ENCODE measurements at places on chromosomes 16 and 17.

GRCh38 chr17:58416396-58416795 lies 938 bp downstream of the RNF43 start:
- no peak for DNase-seq

DNA sequence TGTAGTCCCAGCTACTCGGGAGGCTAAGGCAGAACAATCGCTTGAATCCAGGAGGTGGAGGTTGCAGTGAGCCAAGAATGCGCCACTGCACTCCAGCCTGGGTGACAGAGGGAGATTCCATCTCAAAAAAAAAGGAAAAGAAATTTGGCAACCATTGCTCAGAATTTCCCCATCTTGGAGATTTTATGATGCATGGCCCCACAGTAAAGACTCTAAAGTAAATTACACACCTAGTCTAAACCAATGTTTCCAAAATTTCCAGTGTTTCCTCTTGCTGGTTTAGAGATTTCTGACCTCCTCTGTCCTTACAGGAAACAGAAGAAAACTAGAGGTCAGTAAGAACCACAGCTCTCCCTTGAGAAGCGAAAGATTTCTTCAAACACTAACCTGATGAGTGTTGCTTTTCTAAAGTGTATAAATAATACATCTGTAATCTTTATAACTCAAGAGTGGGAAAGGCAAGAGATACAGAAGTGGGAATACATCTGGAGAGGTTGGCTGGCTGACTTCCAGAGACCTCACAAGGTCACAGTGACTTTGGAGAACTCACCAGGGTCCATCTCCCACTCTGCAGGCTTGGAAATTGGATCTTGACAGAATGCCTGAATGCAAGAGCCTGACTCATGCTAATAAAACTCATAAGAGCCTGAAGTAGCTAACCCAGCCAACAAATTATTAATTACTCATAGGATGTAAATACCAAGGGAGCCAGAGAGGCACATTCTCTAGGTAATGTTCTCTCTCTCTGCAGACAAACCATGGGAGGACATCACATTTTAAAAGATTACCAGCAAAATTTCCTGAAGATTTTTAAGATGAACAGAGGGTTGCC lies 8.8 kb downstream of the ADAT1 start:
- DNase-seq, result no peak

DNA sequence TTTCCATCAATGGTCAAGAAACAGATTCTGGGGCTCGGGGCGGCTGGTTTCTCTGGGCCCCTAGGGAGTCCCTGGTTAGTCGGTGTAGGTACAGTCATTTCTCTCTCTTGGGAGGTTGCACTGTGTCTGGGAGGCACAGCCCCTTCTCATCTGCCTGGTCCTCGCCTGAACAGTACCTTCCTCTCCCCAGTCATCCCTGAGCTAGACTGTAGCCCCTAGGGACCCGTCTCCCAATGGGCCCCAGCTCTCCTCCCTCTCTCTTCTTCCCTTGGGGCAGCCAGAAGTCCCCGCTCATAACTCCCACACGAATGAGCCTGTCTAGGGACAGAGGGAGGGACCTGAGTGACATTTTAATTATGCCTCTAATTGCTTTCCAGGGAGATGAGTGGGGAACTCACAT lies 20.2 kb upstream of the CPSF4L start:
- DNase-seq, result no peak

DNA sequence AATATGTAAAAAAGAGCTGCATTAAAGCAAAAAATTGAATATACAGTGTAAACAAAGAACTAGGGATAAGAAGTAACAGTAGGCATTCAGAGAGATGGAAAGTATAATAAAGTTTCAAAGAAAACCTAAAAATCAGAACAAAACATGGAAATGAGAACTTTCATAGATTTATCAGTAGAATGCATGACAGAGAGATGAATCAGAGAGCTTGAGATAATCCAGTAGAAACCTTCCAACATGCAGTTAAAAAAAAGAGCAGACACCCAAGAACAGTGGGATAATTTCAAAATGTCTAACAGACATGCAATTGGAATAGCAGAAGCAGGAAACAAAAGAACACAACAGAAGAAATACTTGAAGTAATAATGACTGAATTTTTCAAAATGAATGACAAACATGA lies 1384.2 kb downstream of the CDH11 start:
- no peak for DNase-seq

GRCh38 chr16:7400117-7400890 lies 67.7 kb downstream of the RBFOX1 start:
- DNase-seq, result no peak

GRCh38 chr16:8739151-8739550 lies 58.3 kb downstream of the TMEM186 start:
- no peak for DNase-seq

DNA sequence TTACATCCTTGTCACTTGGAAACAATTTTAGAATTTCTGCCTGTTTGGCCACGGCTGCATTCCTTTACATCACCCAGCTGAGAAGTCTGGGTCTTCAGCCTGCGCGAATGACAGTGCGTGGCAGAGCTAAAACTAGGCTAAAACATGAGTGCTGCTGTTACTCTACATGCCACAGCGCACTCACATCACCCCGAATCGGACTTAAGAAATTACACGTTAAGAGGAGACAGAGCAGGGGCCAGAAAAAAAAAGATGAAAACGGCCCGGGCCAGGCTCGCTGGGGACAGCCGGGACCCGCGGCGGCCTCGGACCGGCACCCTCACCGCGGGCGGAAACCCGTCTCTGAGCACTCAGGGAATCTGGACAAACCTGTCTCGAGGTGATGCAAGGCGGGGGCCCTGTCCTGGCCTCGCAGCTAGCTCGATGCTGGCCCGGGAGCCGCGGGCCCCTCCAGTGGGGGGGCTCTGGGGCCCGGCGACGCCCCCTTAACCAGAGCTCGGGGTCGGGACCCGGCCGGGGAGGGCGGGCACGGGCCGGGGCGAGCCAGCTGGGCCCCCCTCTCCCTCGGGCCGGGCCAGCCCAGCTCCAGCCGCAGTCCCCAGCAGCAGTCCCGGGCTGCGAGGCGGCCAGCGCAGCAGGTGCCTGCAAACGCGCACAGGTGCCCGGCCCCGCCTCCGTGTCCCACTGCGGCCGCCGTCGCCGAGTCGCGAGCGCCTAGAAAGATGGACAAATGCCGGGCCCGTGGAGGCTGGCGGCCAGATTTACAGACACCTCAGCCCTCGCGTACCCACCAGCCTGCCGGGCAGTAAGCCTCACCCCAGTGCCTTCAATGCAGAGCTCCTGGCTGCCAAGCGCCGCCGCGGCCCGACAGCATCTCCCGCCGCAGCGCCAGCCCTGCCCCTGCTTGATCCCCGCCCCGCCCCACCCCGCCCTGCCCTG lies at the start of gene AKTIP:
AKTIP (minus strand) TSS at position 879 of the 939 bp plus-strand sequence. CDS start 2,950 bp downstream, outside the sequence.
- DNase-seq, result no peak

- DNase-seq, result no peak
Measured at GRCh38 chr16:25184771-25185170, 32.0 kb upstream of the AQP8 start.

DNA sequence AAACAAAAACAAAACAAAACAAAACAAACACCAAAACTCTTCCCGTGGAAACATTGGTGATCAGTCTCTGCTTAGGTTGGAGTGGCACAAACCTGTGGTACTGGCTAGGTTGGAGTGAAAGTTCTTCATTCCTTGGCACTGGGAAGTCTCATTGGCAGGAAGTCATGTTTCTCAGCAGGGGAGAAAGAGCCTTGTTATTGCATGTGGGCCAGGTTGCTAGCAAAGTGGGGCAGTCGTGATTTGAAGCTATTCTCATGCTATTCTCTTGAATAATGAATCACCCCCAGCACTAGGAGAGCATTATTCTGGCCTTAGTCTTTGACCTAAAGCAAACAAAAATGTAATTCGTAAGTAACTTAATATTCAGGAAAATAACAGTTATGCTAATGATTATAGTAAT lies 24.3 kb upstream of the B4GALNT2 start:
- peak; percentile 36 for DNase-seq

DNA sequence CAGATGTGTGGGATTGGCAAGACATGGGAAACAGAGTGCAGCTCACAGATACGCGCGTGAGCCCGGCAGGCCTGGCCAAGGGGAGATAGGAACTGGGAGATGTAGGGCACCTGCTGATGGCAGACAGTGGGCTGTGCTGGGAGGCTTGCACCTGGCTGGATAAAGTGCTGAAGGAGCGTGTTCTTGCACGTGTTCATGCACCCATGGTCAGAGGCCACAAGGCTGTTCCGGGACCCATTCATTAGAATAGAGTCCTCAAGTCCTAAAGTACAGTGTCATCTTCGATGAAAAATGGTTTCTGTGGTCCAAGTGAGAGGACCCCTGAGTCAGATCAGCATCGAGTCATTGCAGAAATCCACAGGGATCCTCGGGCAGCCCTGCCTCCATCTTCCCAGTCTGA lies 236.4 kb downstream of the CCDC182 start:
- DNase-seq, result no peak

DNA sequence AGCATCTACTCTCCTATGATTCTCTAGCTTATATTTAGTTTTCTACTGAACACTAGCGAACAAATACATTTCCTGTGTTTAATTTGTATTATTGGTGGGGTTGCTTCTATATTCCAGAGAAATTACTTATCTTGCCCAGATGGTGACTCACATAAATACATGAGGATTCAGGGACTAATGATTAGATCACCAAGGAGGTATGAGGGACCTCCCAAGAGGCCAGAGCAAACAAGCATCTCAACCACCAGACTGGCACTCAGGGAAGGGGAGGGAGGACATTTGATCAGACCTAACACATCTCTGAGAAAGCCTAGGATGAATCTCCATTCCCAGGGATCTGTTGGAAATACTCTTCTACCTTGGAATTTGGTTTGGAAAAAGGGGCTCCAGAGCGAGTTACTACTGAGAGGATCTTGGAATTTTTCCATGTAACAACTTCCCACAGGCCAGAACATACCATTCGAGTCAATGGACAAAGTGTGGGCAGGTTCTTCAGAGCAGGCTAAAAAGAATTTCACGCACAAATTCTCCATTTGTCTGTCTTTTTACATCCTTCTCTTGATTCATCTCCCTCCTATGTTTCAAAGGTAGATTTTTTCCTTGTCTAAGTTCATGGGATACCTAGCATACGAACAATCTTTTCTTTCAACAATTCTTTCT lies 262.6 kb upstream of the MYOCD start:
- no peak for DNase-seq

GRCh38 chr16:28187595-28188004 lies 24.2 kb downstream of the XPO6 start:
- peak; percentile 69 for DNase-seq

GRCh38 chr17:73800893-73801292 lies 156.6 kb upstream of the SDK2 start:
- DNase-seq, result no peak

DNA sequence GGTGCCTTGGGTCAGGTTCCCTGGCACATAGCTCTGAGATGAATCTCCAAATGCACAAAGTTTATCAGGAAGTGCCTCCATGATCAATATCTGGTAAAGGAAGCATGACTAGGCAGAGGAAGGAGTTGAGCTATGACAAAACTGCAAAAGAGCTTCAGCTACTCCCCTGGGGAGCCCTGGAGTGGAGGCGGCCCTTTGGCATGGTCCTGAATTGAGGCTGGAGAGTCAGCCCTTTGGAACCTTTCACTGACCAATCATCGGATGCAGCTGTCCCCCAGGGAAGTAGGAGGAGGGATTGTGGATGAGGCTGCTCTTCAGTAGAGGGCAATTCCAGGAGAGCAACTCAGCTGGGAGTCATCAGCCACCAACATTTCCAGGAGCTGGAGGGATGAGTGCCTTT lies 46.1 kb upstream of the NLRP1 start:
- DNase-seq, result no peak

GRCh38 chr17:78474614-78475146 lies 96.2 kb downstream of the PGS1 start:
- DNase-seq, result no peak

GRCh38 chr17:49519781-49520180 lies 24.7 kb downstream of the NGFR start:
- DNase-seq, result no peak

DNA sequence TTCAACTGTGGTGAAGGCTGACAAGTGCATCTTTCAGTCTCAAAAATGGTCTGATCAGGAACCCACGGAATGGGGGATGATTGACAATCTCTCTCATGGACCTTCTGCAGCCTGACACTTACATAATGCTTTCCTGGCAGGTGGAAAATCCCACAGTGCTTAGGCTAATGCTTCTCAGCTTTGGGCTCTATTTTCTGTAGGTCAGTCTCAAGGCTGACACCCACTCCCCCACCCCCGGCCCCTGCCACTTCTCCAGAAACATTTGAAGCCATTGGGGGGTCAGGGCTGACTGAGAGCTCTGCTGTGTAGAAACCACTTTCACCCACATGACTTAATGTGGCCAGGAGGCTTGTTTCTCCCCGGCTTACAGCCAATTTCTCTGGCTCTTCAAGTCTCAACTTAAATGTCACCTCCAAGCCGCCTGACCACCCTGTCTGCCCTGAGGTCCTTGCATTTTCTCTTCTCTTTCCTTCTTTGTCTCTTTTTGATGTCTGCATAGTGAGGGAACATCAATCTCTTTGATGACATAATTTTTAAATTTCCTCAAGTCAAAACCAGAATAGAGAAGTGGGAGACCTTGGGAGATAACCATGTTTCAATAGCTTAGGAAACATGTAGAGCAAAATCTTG lies 16.7 kb upstream of the IRF8 start:
- DNase-seq, result no peak

GRCh38 chr17:31318298-31318801 lies 3.1 kb downstream of the EVI2A start:
- DNase-seq, result peak; percentile 97

DNA sequence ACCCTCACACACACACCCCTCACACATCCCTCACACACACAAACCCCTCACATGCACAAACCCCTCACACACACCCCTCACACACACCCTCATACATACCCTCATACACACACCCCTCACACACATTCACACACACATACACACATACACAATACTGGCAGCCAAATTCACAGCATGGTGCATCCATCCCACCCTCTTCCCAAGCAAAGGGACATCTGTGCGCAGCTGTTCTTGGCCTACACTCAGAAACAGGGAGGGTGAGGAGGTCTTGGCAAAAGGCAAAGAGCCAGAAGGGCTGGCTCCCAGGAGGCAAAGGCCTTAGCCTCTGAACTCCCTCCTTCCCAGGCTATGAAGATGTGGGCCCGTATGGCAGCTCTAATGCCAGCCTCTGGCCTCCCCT lies 23.4 kb downstream of the C17orf67 start:
- DNase-seq, result no peak

DNA sequence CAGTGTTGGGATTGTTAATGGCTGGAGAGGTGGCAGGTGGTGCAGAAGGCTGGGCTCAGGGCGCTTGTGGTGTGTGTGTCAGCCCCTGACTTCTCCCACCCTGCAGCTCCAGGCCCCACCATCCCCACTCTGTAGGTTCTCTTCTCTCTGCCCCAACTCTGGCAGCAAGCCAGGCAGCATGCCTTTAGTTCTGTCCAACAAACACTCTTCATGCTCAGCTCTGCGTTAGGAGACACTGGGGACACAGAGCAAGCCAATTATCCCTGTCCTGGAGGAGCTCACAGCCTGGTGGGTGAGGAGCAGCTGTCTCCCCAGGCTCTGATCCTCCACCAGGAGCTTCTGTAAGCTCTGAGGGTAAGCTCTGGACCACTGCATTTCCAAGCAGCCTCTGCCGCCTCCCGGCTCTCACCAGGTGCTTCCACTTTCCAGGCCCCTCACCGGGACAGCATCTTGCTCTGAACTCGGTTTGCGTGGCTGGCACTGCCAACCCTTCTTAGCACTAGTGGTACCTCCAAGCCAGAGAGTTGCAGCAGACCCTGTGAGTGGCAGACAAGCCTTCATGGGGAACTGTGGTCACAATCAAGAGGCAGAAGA lies 34.3 kb upstream of the WSCD1 start:
- DNase-seq, result no peak

Measured in pons (tissue), 1 donor.